ENCODE measurements at places on chromosomes 5 and 9. TPM values are rescaled to one million over a fixed set of nuclear protein-coding genes. Genes with fewer than 3 reads are reported as not detected.

Gene CDKN2B-AS1
- 10.1 TPM for total RNA-seq

Gene SLCO6A1
- not detected for total RNA-seq

Gene CTSV
- total RNA-seq = not detected

Gene AHRR
- 160 TPM for total RNA-seq

Gene CD274
- 2.9 TPM for total RNA-seq

Gene SHISAL2B
- not detected for total RNA-seq

Gene PCDHGC5
- total RNA-seq = 4.7 TPM

Gene ARL14EPL
- total RNA-seq = 0.32 TPM

Gene RASEF
- total RNA-seq = 0.24 TPM

Gene FGF10
- total RNA-seq = 1.9 TPM

Gene SPATA31D4
- total RNA-seq = not detected

Gene C5orf58
- not detected for total RNA-seq

Gene PCDHGA8
- total RNA-seq = 3.0 TPM

Gene CDKN2A
- 17.2 TPM for total RNA-seq

Gene SLC36A2
- total RNA-seq = not detected

Gene DAPK1
- total RNA-seq = 27.7 TPM

Gene INSL6
- not detected for total RNA-seq

Gene PCDHB13
- 1.2 TPM for total RNA-seq

Gene NUTM2G
- not detected for total RNA-seq

Gene LRRC19
- total RNA-seq = not detected

Gene TTC33
- 13.1 TPM for total RNA-seq

Gene IRX1
- total RNA-seq = 26.1 TPM

Gene KIAA1958
- 4.4 TPM for total RNA-seq

Gene FOXE1
- total RNA-seq = 0.12 TPM

Gene CA9
- not detected for total RNA-seq

Gene MAST4
- total RNA-seq = 6.3 TPM

Gene FGF1
- 11.5 TPM for total RNA-seq

Gene PKD2L2
- not detected for total RNA-seq

Gene PCAT7
- not detected for total RNA-seq

Gene SMIM23
- total RNA-seq = not detected

Gene NFIL3
- total RNA-seq = 25.2 TPM

Gene GRXCR2
- total RNA-seq = not detected

Gene PCDHGC4
- 6.3 TPM for total RNA-seq

Gene OTP
- total RNA-seq = not detected

Gene CER1
- total RNA-seq = not detected

Gene ANKRD18A
- not detected for total RNA-seq

Gene CLIC3
- 2.4 TPM for total RNA-seq
